T-cell (primary cell): ENCODE measurements at places on chromosomes 7 and 10.
A peak's percentile ranks its signal among the peaks of the same experiment; 100 is the strongest.

GRCh38 chr7:22223807-22224206 lies 133.1 kb downstream of the RAPGEF5 start:
- no peak for DNase-seq

GRCh38 chr7:27868131-27868550 lies 128.2 kb downstream of the TAX1BP1 start:
- DNase-seq: no peak

GRCh38 chr10:36692759-36693158 lies 432.6 kb upstream of the ANKRD30A start:
- DNase-seq: no peak

DNA sequence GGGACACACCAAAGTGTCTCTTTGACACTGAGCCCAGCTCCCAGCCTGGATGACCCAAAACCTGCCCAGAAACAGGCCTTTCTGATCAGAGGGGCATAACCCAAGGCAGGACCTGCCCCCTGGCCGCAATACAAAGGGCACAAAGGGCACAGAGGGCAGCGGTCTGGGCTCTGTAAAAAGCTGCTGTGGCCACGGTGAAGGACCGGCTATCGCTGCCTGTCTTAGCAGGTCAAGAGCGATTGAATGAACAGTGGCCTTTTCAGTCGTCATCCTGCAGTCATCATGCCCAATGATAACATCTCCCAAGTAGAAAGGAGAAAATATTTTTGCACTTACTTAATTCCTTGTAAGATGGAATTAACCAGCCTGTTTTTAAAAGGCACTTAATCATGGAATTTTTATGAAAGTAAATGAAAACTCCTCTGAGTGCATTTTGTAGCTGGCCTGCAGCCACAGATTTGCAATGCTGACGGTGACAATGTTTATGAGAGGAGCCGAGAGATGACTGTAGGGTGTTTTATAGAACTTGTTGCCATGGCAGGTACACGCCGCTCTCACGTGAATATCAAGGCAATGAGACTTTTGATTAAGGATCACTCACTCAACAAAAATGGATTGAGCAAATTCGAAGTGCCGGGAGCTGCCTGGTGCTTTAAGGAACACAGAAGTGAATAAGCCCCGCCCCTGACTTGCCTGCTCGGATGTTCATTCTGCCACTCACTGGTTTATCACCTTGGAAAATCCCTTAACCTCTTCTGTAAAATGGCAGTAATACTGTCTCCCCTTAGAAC lies 47.3 kb upstream of the BHLHA15 start:
- DNase-seq: no peak

DNA sequence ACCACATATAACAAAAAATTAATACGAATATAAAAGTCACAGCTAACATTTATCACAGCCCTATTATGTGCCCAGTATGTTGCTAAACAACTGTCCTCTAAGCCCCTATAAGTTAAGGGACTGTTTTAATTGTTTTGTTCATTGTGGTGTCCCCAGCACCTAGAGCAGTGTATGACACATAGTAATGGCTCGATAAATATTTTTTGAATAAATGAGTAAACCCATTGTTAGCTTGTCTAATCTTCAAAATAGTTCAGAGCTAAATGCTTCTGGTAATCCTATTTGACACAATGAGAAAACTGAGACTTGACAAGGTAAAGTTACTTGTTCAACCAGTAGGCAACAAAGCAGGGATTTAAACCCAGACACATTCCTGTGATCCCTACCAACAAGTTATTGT lies 78.4 kb upstream of the NEUROD6 start:
- DNase-seq: no peak

DNA sequence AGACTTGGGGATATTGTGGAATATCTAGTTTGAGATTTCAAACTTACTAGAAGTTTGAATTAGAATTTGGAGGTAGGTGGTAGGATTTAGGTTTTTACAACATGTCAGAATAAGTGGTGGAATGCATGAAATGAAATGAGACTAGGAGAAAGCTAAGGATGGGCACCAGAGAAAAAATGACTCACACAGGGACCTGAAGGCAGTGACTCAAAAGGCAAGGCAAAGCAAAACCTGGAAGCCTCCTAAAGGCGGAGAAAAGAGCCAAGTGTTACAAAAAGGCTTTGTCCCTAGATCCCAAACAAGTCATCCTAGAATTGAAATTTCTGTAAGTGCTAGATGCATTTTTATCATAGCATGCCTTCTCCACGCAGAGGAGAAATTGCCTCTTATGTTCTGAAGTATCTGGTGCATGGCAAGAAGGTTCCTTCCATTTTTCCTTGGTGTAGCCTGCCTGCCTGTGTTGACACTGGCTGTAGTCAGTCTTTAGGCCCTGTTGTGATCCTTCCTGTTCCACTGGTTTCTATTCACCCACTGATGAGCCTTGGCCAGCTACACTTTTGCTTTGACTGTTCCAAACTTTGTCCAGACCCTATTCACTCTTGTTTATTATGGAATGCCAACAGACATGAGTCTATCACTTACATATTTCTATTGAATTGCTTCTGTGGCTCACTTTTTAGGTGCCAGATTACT lies 109.3 kb downstream of the ETV1 start:
- DNase-seq: no peak

DNA sequence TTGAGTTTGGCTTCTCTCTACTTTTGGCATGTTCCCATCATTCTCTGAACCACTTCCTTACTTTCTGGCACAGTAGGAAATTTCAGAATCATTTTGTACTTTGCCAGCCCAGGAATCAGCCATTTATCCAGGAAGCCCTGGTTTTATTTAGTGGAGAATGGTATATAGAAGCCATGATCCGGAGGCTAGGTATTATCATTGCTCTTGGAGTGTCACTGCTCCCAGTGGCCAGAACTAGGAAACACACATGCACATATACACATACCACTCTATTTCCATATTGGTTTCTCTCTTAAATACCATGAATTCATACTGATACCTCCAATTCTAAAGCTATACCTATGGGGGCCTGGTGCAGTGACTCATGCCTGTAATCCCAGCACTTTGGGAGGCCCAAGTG lies 36.3 kb downstream of the SUFU start:
- DNase-seq: no peak

- DNase-seq: no peak
Measured at GRCh38 chr7:41738336-41738735, 35.4 kb upstream of the INHBA start.

- DNase-seq: no peak
Measured at GRCh38 chr7:77561352-77561751, 24.3 kb downstream of the PTPN12 start.

DNA sequence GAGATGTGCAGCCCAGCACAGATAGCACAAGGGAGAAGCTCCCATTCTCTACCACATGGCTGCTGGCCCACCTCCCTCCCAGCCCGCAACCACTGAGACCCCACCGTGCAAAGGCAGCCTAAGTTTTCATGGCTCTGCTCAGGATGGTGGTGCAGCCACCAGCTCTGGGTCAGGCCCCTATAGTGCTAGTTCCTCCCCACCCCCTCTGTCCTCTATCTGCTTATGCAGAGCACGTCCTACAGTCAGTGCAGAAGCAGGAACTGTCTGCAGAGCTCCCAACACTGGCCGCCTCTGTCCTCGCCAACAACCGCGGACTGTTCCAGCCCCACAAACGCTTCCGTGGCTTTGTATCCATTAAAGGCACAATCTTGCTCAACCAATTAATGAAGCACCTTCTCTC lies 278.9 kb downstream of the GRID1 start:
- DNase-seq: no peak

GRCh38 chr10:102064503-102064867 lies 664 bp upstream of the HPS6 start:
- no peak for DNase-seq

- DNase-seq: no peak
Measured at GRCh38 chr7:11427686-11428273, 404.2 kb downstream of the THSD7A start.

GRCh38 chr10:51206500-51206899 lies 132.2 kb downstream of the PRKG1 start:
- no peak for DNase-seq

DNA sequence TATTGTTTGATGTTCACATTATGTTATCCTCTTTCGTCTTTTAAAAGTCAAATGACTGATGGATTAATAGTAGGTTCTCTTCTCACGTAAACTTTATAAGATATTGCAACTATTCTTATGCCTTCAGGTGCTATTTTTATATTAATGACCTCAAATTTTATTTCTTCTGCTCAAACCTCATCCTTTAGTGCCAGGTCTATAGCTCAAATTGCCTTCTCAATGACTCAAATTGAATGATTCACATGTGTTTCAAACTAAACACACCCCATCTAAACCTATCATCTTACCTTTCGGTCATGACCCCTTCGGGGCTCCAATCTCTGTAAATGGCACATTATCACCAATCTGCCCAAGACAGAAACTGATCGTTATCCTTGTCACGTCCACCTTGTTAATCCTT lies 22.0 kb upstream of the LIPF start:
- DNase-seq: no peak

DNA sequence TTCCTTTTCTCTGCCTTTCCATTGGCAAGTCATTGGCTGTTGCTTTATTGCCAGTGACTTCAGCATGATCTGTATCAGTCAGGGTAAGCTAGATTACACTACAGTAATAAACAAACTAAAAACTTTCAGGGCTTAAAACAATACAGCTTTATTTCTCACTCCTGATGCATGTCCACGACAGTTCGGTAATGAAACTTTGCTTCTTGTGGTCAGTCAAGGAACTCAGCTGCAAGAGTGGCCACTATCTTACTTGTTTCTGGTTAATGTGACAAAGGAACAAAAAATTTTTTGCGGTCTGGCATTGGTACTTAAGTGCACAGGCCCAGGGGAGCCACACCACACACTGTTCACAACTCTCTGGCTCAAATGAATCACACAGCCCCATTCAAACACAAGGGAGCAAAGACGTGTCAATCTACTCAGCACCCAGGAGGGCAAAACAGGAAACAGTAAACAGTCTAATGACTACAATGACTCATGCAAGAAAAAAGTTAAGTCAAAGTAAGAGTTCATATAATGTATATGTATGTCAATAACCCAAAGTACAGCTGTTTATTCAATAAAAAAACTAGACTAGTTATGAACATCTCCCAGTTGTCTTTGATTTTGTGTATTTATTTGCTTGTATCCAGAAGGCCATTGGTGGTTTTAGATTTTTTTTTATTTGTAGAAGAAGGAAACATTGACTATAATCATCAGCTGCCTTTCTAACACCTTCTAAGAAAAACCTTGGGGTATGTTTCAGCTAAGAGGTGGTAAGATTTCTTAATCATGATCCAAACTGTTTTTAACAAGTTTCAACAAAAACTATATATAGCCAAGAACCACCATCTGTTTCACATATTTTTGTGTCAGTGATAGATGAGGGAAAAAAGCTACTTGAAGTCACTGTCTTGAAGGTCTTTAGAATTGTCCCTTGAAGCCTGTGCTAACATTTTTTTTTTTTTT lies 134.4 kb upstream of the FAM3C start:
- DNase-seq: peak; percentile 37

- no peak for DNase-seq
Measured at GRCh38 chr10:29346296-29347001, 57.6 kb downstream of the LYZL1 start.

- DNase-seq: no peak
Measured at GRCh38 chr10:15172306-15172840, 3.9 kb upstream of the NMT2 start.

DNA sequence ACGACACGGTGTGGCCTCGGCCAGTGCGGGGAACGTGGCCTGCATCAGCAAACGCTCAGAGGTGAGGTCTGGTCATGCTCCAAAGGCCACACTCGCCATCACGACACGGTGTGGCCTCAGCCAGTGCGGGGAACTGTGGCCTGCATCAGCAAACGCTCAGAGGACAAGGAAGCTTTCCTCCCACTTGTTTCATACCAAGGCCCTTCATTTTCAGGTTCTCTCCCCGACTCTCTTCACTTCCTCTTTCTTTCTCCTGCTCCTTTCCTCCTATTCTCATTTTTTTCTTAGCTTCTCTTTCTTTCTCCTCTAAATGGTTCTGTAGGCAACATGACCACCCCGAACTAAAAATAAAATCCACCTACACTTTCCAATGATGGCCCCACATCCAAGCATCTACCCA lies 384.4 kb upstream of the SHH start:
- DNase-seq: no peak

DNA sequence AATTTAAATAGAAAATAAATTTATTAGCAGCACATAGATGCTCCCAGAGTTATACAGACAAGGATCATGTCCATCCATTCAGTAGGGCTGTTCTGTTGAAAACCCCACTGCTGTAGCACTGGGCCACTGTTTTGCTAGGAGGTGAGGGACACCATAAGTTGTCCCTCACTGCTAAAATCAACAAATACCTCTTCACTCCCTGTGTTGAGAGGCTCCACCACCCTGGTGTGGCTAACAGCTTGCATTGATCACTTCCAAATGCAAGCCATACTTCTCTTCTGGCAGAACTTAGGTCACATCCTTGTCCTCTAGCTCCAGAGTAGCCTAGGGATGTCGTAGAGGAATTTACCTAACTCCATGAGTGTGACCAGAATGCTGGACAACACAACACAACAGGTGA lies 55.4 kb downstream of the MDFIC start:
- DNase-seq: no peak

DNA sequence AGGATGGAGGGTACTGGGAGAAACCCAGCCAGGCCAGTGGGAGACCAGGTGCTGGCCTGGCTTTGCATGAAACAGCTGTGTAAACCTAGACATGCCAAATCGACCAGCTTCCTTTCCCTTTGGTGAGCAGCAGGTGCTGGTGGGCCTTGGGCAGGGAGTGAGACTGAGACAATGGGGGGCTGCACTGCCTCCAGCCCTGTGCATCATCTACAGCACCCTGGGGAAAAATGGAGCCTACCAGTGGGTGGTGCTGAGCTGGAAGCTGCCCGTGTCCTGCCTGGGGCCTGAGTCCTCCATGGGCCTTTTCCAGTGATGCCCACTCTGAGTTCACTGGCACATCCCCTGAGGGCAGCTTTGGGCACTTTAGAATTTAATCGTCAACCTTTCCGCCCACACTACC lies 19.2 kb upstream of the DDC start:
- no peak for DNase-seq

DNA sequence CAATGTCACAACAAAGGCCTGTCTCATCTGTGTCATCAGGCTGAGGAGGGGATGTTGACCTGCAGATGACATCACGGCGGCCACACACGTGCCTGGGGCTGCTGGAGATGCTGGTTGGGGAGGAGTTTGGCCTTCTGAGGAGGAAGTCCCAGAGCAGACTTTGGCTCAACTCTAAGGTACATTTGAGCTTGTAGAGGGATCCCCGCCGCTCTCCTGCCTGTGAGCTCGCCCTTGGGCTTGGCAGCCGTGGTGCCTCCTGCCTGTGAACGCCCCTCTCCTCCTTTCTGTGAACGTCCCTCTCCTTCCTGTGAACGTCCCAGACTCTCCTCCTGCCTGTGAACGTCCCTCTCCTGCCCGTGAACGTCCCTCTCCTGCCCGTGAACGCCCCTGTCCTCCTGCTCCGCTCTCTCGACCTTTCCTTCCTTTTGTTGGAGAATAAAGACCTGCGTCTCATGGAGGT lies 176.4 kb downstream of the DNAJB6 start:
- DNase-seq: no peak

GRCh38 chr10:69389827-69390490 lies 26.8 kb downstream of the TACR2 start:
- no peak for DNase-seq
